NCI-H187 treated with DMSO at 0.1 percent for 48 hours (cell line): ENCODE measurements at places on chromosomes 5 and 9.
A peak's percentile ranks its signal among the peaks of the same experiment; 100 is the strongest.

GRCh38 chr5:137022725-137023124 is 476.4 kb downstream of the SPOCK1 start:
- DNase-seq = no peak

DNA sequence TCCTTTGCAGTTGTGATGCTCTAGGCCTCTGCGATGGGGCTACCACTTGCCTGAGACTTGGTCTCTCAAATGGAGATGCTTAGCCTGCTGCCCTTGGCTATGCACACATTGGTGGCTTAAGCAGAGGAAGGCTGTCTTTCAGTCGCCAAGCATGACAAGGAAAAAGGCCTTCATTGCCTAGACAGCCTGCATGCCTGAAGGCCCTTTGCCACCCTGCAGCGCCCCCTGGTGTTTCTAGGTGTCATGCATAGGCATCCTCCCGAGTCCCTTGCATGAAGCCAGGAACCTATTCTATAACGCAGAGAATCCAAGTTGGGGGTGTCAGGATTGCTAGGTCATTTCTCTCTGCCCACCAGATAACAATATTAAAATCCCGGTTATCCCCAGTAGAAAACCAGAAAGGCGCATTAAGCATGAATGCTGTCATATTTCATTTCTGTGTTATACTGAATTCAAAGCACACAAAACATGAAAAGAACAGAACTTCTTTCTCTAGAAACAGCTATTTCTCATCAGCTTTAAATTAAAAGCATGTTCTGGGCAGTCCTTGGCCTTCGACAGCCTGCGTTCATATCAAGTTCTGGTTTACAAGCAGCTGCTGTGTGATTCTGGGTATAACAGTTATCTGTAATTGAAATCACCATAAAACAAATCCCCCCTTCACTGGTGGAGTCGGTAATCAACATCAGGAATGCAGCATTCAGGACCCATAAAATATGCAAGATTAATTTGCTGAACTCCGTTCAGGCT is 59.7 kb upstream of the TRPC7 start:
- DNase-seq = peak; percentile 1

GRCh38 chr5:50853151-50853550 is 186.7 kb downstream of the PARP8 start:
- no peak for DNase-seq

DNA sequence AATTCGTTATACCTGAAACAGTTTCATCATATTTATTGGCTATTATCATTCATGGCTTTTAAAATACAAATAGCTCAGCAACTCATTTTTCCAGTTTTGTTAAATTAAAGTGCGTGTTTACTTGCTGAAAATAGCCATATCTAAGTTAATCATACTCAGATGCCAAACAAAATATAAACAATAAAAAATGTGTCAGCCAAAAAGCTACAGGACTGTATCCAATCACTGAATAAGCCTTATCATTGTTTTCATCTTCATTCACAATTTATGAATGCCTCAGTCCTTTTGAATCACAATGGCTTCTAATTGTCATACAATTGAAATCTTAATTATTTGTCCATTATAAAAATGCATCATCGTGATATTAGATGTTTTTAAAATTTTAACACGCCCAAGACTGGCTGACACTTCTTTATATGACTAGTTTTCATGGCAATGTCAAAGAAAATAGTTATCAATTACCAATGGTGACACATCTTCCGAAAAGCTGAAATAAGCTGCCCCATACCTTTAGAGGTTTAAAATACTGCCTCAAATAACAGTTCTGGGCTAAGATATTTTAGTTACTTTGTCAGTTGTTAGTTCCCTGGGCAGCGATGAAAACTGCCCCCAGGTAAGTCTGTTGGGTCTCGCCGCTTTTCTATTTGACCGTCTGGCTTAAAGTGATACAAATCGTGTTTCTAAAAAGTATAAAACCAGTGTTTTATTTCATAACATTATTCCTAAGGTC is 1.8 kb downstream of the NFIB start:
- no peak for DNase-seq

- DNase-seq = no peak
Measured at GRCh38 chr5:158471535-158471924, 612.6 kb upstream of the CLINT1 start.

GRCh38 chr9:93206576-93207155 is 22.7 kb downstream of the WNK2 start:
- DNase-seq = no peak

- DNase-seq = no peak
Measured at GRCh38 chr9:70125621-70126263, 82.1 kb downstream of the MAMDC2 start.

DNA sequence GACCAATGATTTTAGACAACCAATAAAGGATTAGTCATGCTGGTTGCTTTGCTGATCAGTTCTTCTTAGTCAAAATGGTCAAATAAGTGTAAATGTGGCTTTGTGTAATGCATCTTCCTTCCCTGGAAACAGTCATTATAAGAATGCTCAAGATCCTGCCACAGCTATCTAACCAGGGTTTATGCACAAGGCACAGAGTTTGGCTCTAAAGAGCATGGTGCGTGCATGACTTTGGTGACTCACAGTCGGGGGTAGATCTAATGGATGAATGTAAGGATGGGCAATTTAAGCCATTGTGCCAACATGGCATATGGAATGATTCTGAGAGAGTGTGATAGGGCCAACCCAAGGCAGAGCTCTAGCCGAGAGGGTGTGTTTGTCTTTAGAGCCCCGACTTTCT is 6.5 kb downstream of the LIX1 start:
- DNase-seq = no peak

DNA sequence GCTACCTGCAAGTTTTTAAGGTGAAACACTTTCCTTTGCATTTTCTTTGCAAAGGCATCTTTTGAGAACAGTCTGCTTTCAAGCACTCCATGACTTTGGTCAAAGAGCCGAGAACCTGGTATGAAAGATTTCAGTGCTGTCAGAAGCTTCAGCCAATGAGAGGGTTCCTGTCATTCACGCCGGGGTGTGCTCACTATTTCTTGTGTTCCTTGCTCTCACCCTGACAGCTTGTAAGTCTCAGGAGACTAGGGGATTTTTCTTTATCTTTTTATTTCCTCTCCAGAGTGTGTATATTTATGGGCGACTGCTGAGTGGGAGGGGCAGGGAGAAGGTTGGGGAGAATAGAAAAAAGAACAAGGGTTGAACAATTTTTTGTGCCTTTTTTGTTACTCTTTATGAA is 334.0 kb downstream of the PSAT1 start:
- DNase-seq = no peak

- DNase-seq = no peak
Measured at GRCh38 chr9:29213417-29214153, 1640.3 kb upstream of the C9orf72 start.

DNA sequence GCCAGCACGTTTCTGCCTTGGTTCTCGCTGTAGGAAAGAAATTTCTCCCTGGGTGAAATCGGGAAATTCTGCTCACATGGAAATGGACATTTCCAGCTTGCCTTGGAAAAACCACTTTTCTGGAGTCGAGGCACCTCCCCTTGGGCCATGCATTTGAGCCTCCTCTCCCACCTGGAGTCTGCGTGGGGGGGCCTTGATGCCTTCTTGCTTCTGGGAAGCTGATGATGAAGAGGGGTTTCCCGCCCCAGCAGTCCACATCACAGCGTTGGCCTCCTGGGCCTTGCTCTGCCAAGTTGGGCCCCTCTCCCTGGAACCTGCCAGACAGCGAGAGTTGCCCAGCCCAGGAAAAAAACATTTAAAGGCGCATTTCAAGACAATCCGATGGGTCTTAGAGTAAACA is 1.8 kb upstream of the ASB6 start:
- no peak for DNase-seq

- no peak for DNase-seq
Measured at GRCh38 chr5:58462623-58463230, 2.8 kb upstream of the PLK2 start.

DNA sequence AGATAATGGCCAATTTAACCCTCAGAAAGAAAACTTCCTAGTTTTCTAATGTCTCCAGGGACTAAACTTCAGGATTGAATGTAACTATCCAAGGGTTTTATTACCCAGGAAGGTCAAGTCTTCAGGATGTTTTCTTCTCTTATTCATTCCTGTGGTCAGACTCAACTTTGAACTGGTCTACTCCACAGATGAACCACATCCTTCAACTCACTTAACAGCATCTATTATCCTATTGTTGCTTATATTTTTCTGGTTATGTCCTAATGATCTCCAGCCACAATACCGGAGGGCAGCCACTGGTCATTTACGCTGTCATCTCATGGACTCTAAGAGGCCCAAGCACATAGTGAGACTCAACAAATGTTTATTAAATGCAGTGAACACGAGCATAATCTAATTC is 47.2 kb upstream of the LIFR start:
- no peak for DNase-seq

DNA sequence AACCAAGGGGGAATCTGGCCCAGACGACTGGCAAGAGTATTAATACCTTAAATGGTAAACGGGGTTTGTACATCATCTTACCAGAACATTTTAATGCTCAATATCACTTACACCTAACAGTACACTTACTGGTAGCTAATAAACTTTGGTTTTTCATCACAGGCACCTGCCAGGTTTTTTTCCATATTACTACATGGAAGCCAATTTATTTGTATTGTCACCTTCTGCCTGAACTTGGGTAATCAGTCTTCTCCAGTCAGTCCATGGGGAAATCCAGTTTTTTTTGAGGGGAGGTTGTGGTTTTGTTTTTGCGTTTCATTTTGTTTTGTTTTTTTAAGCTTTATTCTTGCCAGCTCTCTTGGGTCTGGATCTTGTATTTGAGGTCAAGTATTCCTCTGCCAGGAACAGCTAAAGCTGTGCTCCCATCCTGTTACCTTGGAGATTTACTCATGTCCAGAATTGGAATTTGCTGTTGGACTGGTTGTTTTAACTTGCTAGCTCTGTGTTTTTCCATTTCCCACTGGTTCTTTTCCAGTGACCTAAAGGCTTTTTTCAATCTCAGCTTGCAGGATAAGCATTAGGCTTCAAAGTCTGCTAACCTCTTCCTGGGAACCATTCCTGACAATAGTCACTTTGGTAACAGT is 11.1 kb upstream of the NADK2 start:
- no peak for DNase-seq

GRCh38 chr9:34633851-34634550 is 3.6 kb downstream of the SIGMAR1 start:
- peak; percentile 8 for DNase-seq

- no peak for DNase-seq
Measured at GRCh38 chr5:97846643-97847042, 663.6 kb upstream of the RIOK2 start.

DNA sequence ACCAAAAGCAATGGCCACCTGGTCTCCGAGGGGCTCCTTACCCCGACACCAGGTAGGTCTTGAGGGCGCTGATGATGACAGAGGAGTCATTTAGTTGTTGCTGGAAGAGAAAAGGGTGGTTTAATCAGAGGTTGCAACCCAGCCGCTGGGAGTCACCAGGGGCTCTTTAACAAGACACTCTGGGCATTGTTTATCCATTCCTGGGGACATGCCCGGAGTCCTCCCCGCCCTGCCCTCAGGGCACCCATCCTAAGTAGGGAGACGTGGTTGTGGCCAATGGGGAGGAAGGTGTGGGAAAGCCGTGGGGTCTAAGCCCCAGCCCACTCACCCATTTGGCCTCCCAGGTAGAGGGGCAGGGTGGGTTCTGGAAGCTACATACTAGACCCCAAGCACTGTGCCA is 3.1 kb downstream of the PTGES2 start:
- no peak for DNase-seq

GRCh38 chr5:35908814-35909213 is 29.6 kb downstream of the CAPSL start:
- DNase-seq = no peak

- no peak for DNase-seq
Measured at GRCh38 chr5:81230416-81230815, 2.7 kb upstream of the CKMT2 start.

DNA sequence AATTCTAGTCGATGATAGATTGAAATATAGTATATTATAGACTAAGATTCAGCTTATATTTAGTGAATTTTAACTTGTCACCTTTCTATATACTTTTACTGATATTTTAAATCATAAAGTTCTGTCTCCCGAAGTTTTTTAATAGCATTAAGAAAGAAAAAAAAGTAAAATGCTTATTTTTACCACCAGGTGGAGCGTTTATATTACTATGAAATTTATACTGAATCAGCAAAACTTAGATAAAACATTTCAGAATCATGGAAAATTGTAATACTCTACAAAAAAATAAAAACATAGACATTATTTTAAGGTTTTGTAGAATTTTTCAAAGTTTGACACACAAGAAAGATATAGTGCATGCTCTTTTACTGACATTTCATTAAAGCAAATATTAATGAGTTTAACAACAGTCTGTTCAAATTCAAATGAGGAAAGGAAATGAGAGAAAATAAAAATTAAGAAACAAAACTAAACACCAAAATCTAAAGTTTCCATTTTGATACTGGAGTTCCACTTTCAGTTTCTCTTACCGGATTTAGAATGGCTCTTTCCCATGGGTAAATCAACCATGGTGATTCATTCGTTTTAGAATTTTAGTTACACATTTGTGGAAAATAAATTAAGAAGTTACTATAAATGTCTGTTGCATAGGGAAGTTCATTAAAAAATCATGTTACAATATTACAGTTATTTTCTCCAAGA is 1035.3 kb downstream of the CDH12 start:
- DNase-seq = no peak

GRCh38 chr5:30069441-30070263 is 1123.8 kb upstream of the CDH6 start:
- no peak for DNase-seq

DNA sequence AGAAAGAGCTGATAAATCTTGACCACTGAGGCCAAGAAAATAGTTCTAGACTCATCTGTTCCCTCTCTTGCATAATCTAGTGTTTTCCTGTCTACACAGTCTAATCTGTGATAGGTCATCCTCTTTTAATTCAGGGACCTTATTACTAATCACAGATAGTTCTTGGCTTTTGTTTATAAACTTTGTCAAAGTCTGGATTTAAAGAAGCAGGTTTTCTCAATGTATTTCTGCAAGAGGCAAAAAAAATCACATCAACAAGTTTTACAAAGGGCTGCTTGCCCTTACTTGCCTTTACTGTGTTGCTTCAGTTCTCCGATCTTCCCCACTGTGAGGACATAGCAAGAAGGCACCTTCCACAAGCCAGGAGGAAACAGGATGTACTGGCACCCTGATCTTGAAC is 43.9 kb upstream of the MTAP start:
- DNase-seq = no peak

GRCh38 chr5:135559354-135559753 is 19.4 kb downstream of the CXCL14 start:
- no peak for DNase-seq

- DNase-seq = no peak
Measured at GRCh38 chr5:154221371-154221896, 30.9 kb downstream of the GALNT10 start.

DNA sequence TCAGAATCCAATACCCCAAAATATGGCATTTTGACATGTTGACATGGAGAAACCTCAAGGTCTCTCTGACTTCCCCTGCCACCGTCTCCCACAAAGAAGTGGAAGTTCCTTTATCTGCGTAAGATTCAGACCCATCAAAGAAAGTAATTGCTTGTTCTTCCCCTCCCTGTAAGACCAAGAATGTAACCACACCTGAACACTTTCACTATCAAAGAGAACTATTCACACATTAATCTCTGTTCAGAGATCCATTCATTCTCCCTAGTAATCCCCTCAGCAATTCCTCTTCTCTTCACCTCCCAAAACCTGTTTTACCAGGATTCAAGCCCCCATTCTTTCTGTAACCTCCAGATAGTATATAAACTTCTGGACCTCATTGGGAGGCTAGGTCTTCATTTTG is 4.1 kb upstream of the SLC1A1 start:
- DNase-seq = no peak

- DNase-seq = no peak
Measured at GRCh38 chr9:38334234-38334633, 58.3 kb upstream of the ALDH1B1 start.
